ENCODE measurements at places on chromosomes 7 and 10.

DNA sequence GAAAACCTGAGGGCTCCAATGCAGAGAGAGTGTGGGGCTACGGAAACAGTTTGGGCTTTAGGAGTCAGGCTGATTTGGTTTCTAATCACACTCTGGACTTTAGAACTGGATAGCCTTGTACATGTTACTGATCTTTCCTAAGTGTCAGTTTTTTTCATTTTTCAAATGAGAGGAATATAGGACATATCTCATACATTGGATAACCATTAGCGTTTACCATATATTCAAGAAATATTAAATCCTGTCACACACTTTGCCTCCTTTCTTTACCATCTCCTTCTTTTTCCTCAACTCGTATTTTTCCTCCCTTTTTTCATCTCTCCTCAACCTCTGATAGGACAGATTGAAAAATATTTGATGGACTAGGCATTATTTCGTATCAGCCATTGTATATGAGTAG, 885.7 kb downstream of the LRMDA start:
- DNase-seq: no peak

- no peak for DNase-seq
These were observed 13.9 kb downstream of the BUD31 start for GRCh38 chr7:99422625-99423024.

- no peak for DNase-seq
These were observed 485.1 kb downstream of the GLRX3 start for GRCh38 chr10:130621231-130621775.

- no peak for DNase-seq
These were observed at the start of gene TNS3 for GRCh38 chr7:47581804-47582763. TNS3 (minus strand) TSS chr7:47582111; CDS start chr7:47439636, 142,475 bp downstream.

- DNase-seq: peak; percentile 98
These were observed 180.6 kb downstream of the SEMA3E start for GRCh38 chr7:83468251-83468739.

- DNase-seq: no peak
These were observed 30.0 kb downstream of the MGMT start for GRCh38 chr10:129497013-129497412.

- no peak for DNase-seq
These were observed 66.6 kb upstream of the CPXM2 start for GRCh38 chr10:123958241-123958640.

- DNase-seq: no peak
These were observed 13.5 kb downstream of the LRMDA start for GRCh38 chr10:75444781-75445386.

DNA sequence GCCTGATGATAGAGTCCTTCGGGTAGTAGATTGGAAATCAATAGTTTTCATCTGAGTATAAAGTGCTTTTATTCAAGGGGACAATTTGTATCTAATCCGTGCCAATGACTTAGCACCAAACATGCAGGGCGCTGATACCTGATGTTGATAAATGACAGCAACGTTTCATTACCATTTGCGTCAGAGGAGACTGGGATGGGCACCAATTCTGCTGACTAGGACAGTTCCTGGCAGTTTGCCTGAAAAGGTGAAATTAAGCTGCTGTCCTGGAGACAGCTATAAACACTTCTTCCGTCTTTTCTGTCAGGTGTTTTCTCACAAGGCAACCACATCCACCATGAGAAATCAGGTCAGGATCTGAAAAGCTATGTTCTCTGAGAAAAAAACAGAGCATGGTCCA, 1136.4 kb downstream of the TYW1 start:
- no peak for DNase-seq

DNA sequence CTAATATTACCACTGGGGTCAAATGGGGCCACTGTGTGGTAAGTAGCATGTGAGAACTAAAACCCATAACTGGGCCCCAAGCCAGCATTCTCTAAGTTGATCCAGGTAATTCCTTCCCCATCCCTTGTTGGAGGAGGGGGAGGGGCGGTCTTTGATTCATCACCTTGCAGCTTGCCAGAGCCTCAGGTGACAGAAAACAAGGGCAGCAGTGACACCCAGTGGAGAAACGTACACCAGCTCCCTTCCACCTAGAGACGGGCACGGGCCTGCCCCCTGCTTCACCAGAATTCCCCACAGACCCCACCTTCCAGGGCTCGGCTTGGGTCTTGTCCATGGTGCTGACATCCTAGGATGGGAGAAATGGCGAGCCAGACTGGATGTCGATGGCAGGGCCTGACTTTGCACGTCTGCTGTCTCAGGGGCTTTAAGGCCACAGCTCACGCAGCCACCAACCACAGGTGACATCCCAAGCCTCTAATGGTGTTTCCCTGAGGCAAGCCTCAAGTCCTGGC, 102.0 kb downstream of the STRA8 start:
- peak; percentile 59 for DNase-seq

GRCh38 chr10:77889277-77889903, 37.2 kb downstream of the DLG5 start:
- DNase-seq: no peak

Data from astrocyte of the spinal cord (primary cell).